ENCODE measurements at places on chromosomes 13 and 19.

GRCh38 chr13:110788778-110789177 lies 75.3 kb downstream of the ING1 start:
- no peak for DNase-seq

DNA sequence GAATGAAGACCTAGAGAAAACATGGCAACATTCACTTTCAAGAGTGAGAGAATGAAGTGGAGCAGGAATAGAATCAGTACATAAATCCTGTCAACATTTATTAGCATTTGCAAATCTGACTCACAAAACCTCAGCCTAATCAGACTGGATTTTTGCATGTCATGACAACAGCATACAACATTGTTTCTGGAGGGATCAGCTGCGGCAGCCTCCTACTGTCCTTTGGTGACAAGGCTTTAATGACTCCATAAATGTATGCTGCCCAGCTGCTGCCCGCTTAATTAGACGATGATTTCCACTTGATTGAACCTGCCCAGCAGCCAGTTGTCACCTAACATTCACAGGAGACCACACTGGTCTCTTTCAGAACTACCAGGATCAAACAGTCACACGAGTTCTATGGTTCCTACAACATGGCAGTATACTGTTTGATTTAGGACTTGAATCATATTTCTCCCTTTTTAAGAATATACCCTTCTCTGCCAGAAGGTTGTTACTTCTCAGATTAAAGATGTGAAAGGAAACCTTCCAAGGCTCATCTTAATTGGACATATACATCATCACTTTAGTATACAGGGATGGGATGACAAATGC lies 9.3 kb downstream of the EBPL start:
- no peak for DNase-seq

- DNase-seq: no peak
Measured at GRCh38 chr19:18761531-18762110, 29.5 kb downstream of the COMP start.

GRCh38 chr13:34862311-34862710 lies 79.8 kb upstream of the NBEA start:
- no peak for DNase-seq

GRCh38 chr13:110824702-110825300 lies 90.1 kb downstream of the ANKRD10 start:
- no peak for DNase-seq

DNA sequence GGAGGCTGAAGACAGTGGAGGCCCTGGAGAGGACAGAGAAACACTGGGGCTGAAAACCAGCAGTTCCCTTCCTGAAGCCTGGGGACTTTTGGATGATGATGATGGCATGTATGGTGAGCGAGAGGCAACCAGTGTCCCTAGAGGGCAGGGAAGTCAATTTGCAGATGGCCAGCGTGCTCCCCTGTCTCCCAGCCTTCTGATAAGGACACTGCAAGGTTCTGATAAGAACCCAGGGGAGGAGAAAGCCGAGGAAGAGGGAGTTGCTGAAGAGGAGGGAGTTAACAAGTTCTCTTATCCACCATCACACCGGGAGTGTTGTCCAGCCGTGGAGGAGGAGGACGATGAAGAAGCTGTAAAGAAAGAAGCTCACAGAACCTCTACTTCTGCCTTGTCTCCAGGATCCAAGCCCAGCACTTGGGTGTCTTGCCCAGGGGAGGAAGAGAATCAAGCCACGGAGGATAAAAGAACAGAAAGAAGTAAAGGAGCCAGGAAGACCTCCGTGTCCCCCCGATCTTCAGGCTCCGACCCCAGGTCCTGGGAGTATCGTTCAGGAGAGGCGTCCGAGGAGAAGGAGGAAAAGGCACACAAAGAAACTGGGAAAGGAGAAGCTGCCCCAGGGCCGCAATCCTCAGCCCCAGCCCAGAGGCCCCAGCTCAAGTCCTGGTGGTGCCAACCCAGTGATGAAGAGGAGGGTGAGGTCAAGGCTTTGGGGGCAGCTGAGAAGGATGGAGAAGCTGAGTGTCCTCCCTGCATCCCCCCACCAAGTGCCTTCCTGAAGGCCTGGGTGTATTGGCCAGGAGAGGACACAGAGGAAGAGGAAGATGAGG lies 1.5 kb downstream of the PPP1R15A start:
- DNase-seq: no peak

DNA sequence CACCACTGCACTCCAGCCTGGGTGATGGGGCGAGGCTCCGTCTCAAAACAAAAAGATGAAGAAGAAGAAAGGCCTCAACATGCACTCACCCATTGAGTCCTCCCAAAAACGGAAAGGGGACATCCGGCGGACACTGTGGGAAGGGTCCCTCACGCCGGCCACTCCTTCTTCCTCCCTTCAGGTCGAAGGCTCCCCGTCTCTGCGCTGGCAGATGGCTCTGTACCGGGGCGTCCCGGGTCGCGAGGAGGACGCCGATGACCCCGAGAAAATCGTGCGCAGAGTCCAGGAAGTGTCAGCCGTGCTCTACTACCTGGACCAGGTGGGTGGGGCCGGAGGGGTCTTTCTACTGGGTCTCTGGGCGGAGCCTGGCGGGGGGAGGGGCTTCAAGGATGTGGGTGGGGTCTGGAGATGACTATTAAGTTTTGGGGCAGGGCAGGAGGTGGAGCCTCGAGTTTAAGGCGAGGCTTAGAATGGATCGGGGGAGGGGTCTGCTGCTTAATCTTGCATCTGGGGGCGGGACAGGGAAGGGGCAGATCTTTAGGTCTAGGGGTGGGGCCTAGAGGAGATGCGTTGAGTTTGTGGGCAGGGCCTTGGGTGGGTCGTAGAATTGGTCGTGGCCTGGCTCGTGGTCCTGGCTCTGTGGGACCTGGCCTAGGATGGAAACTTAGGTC lies 90.2 kb downstream of the MAP4K1 start:
- no peak for DNase-seq

GRCh38 chr19:19059837-19060611 lies 3.8 kb upstream of the SLC25A42 start:
- DNase-seq: no peak

GRCh38 chr19:3710265-3710812 lies 2.2 kb downstream of the TJP3 start:
- no peak for DNase-seq

DNA sequence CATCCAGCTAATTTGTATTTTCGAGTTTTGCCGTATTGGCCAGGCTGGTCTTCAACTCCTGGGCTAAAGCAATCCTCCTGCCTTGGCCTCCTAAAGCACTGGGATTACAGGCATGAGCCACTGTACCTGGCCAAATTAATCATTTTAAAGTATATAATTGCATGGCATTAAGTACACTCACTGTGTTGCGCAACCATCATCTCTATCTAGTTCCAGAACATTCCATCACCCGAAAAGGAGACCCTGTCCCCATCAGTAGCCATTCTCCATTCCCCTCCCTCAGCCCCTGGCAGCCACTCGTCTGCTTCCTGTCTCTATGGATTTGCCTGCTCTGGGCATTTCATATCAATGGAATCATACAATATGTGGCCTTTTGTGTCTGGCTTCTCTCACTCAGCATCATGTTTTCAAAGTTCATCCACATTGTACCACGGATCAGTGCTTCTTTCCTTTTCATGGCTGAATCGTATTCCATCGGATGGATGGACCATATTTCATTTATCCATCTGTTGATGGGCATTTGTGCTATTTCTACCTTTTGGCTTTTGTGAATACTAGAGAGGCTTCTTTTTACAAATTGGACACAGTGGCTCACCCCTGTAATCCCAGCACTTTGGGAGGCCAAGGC lies 13.1 kb downstream of the PGPEP1 start:
- no peak for DNase-seq

DNA sequence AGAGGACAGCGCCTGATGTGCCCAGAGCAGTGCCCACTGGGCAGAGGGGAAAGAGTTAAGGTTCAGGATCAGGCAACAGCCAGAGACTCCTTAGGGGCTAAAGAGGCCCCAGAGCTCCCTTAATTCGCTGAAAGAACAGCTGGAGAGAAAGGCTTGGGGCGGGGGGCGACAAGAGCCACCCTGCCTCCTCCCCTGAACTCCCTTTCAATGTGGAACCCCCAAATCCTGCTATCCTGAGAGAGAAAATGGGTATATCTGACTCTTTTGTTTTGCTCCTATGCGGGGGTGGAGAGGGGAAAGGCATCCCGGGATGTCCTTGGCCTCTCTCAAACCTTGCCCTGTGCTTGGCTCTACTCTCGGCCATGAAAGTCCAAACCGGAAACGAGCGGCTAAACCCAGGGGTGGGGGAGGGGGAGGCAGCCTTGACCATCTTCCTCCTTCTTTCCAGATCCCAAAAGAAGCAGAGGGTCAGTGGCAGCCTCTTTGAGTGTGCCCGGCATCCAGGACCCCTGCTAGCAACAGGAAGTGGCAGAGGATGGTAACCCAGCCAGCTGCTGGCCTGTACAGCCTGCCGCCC lies 4.7 kb downstream of the PRKACA start:
- no peak for DNase-seq

DNA sequence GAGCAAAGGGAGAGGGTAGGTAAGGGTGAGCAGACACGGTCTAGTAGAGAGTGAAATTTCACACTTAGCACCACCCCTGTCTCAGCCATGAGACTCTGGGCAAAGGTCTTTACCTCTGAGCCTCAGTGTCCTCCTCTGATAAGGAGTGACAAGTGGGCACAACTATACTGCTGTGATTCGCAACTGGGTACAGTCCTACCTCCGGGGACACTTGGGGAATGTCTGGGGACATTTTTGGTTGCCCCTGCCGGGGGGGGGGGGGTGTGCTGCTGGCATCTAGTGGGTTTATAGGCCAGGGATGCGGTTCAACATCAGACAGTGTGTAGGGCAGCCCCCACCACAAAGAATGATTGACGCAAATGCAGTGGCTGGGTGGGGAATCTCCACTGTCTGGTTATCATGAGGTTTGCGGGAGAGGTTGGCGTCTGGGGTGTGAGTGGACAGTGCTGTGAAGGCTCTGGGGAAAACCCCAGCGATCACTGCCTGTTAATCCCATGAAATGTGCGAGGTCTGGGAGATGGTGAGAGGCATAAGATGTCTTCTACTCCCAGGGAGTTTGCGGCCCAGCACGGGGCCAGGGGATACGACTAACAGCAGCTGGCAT lies 4.3 kb downstream of the NACC1 start:
- DNase-seq: no peak

DNA sequence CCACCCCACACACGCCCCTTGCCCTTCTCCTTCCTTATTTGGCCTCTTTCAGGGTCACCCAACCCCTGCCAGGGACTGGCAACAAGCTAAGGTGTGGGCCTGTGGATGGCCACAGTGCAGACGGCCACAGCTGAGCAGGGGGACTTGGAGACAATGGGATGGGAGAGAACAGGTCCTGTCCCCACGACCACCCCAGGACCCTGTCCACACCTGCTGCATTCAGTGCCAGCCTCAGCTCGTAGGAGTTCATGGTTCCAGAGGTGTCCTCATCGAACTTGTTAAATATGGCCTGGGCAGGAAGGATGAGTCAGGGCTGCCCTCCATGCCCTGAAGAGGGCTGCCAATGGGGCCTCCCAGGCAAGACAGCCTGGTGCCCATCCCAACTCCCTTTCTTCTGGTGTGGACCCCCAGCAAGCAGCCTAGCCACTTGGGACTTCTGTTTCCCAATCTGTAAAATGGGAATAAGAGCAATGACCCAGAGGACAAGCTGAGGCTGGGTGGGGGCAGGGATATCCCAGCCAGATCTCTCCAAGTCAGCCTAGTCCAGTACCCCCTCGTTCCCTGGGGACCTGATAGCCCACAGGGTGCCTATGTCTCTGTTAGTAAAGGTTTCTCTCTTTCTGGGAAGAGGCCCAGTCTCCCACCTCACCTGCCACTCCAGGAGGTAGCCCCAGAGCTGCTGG lies 10.6 kb downstream of the CAPN12 start:
- no peak for DNase-seq

- DNase-seq: no peak
Measured at GRCh38 chr13:91659256-91660075, 261.0 kb downstream of the GPC5 start.

DNA sequence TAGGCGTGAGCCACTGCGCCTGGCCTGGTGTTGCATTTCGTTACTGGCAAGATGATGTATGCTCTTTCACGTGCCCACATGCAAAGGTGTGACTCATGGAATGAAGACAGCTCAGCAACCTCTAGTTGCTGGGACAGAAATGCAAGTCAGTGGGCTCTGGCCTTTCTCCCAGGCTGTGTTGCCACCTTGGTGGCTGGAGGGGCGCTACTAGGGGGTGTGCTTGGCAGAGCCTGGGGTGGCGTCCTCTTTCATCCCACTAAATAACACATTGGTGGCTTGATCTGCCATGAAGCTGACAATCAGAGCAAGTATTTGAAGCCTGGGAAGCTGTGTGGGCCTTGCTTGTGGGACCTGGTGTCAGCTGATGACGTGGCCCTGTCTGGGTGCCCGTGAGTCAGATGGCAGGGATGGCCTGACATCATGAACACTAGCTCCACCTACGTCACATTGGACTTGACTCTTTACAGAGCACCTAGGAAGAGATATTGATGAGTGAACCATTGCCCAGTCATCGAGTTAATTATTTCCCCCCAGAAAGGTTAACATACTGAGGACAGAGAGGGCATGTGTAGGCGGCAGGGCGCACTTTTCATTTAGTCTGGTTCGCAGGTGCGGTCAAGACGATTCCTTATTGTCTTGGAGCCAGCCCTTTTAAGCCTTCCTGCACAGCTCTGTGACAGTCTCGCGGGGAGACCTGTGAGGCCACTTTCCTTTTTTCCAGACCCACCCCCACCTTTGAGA lies 154.2 kb downstream of the TM9SF2 start:
- DNase-seq: no peak

GRCh38 chr19:16218851-16219250 lies 21.1 kb downstream of the AP1M1 start:
- no peak for DNase-seq

- DNase-seq: no peak
Measured at GRCh38 chr19:20611866-20612265, 46.3 kb upstream of the ZNF737 start.
